Renal cortical epithelial cell (primary cell): ENCODE measurements at places on chromosomes 6 and 20. TPM values are rescaled to one million over a fixed set of nuclear protein-coding genes. Genes with fewer than 3 reads are reported as not detected.

DNA sequence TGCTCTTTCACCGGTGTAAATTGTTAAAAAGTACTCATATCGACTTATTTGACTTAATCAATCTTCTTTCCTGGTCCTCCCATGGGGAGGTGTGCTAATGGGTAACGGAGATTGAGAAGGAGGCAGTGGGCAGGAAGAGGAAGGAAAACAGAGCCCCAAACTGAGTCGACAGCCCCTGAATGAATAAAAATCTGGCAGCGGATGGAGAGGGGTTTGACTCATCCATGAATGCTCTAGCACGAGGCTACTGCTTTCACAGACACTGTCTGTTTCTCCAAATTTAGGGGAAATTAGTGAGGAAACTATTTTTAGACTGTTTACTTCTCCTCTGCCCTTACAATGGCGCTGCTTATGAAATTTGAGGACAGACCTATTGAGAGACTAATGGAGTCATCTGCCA is 142.2 kb upstream of the ATXN1 start:
- no peak for DNase-seq

DNA sequence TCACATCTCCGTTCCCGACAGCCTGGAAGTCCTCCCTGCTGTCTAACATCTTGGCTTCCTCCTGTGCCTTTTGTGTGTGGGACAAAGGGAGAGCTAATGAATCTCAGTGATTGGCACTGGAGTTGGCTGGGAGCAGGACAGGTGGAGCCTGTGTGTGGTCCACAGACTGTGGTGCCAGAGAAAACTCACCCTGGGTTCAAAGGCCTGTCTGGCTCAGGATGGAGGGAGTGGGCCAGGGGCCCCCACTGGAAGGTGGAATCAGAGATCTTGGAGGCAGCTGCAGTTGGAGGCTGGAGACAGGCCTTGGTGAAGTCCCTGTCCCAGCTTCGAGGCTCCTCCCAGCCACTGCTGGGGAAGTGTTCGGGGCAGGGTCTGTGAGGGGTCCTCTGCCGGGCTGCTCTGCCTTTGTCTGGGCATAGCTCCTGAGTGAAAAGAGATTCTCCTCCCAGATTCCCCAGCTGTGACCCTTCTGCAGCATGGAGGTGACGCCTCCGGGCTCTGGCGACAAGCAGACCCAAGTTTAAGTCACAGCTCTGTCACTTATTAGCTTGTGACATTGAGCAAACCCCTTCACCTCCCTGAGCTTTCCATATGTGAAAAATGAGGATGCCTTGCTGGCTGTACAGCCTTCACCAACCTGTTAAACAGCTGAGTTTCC is 13.9 kb upstream of the ITPR3 start:
- no peak for DNase-seq

GRCh38 chr6:98470821-98471220 is 363.6 kb upstream of the POU3F2 start:
- no peak for DNase-seq

DNA sequence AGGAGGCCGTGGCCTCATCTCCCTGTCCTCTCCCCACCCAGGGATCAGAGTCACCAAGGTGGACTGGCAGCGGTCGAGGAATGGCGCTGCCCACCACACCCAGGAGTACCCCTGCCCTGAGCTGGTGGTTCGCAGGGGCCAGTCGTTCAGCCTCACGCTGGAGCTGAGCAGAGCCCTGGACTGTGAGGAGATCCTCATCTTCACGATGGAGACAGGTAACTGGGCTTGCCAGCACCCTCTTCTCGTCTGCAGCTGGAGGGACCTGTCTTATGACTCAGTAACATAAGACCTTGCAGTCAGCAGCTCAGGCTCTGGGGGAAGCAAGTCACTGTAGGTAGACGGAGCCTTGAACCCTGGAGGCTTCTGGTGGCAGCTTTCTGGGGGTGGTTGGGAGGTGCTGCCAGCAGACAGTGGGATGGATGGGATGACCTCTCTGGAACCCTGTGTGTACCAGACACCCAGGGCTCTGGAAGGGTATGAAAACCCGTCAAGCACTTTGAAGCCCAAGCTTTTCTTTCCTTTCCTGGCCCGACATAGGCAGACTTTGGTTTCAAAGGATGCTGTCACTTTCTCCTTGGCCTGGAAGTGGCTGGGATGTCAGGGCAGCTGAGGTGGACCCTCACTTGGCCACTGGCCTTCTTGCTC is 13.8 kb downstream of the TGM6 start:
- no peak for DNase-seq

- DNase-seq = no peak
Measured at GRCh38 chr6:11645016-11645415, 107.5 kb downstream of the TMEM170B start.

DNA sequence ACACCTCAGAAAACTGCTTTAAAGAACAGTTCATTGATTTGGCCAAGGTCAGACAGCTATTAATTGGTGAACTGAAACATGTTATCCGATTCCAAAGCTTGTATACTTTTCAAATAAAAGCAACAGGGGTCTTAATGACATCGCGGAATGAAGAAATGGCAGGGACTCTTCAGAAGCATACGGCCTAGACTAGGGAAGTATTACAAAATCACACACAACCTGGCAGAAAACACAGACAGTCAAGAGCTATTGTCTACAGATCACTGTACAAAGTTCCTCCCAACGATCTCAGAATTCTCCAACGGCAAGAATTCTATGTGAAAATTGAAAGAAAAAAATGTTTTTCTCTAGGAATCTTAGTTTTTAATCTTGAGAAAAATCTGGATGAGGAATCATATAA is 105.5 kb downstream of the PTPRK start:
- no peak for DNase-seq

GRCh38 chr6:34546551-34547321 is 9.4 kb downstream of the SPDEF start:
- peak; percentile 49 for DNase-seq

GRCh38 chr6:35601331-35602132 is 87.2 kb downstream of the FKBP5 start:
- DNase-seq = peak; percentile 96

GRCh38 chr20:56625837-56626236 is 3.3 kb upstream of the TFAP2C start:
- no peak for DNase-seq

DNA sequence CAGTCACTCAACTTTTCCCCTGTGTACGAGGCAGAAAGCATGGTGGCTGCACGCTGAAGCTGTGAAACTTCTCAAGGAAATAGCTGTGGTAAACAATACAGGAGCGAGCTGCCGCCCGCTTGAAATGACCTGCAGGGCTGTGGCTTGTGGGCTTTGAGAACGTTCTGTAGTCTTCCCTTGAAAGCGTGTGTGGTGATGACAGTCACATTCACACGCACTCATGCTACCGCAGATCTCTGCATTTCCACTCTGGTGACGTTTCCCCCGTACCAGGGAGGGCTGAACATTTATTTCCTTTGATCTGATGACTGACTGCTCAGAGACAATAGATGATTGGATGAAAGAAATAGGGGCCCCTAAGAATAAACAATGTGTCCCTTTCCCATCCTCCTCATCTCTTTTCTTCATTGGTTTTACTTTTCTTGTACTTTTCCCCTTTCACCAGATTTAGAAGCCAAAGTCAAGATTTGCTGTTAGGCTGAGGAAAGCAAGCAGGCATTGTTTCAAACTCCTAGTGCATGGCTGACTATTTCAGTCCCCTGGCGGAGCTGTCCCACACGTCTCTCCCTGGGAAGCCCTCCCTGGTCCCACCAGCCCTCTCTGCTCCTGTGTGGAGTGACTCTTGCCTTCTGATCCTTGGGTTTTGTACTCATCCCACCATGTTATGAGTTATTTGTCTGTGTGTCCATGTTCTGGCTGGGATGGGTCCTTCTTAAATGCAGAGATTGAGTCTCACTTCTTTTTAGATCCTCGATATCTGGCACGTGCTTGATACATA is 3.9 kb downstream of the SYTL3 start:
- no peak for DNase-seq

DNA sequence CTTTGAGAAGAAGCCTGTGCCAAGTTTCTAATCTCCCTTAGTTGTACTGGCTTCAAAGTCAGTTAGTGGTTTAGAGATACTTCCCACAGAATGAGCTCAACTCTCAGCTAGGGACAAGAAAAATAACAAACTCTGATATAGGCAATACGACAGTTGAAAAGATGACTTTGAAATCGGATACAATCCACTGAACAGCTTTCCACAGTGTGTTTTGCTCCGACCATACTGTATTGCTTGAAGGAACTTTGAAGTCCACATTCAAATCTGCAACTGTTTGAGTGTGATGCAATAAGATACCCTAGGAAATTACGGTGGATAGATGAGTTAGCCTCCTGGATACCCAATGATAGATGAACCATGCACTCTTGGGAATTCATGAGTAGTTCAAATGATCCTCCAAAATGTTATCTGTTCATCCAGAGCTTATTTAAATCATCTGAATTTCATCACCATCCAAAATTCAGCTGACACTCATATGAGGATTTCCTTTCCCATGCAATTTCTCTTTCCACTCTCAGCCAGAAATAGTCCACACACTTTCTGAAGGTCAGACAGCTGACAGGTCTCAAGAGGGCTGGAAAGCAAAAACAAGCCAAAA is 443.8 kb downstream of the HAO1 start:
- peak; percentile 16 for DNase-seq

DNA sequence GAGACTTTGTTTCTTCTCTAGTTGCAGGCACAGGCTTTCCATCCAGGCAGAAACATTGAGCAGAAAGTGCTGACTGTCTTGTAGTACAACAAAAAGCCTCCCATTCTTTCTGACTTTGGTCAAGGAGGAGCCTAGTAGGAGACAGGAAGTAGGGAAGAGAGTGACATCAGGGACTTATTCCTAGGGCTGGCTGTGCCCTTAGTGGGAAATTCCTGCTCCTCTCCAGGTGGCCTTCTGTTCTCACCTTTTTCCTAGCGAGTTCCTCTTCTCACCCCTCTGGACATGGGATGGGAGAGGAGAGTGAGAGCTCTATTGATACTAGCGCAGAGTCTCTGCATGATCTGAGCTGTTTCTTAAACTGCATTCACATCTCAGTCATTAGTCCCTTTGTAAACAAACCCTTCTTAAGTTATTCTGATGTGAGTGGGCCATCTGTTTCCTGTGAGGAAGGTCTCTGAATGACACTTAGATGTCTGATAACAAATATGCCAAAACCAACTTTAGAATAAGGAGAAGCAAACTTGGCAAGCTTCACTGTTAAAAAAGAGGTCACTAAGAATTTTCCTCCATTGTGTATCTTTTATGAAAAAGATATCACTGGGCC is 455.0 kb downstream of the GJA1 start:
- no peak for DNase-seq

DNA sequence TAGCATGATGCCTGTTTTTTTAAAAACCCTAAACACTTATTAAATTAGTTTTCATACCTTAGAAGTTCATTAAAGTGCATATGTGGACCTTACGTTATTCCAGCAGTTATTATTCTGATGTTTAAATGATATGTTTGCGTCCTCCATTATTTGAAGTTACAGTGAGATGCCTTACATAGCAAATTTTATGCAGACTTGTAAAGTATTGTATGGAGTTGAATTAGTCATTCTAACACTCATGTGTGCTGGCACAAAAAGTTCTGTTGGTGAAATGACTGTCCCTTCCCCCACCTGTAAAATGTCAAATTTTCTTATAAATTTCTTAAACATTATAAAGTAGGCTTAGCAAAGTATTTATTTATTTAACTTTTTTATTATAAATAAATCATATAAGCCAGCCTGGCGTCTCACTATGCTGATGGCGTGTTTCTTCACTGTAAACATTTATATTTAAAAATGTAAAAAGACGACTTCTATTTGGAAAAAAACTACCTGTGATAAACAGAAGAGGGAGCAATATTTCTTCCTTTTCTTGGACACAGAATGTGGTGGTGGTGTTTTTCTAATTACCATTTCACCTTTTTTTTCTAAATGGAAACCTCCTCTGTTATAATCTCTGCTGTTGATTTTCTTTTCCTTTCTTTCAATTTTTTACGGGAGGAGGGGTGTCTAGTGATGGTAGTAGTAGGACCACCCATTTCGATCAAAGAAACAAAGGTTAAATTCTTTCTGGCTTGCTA is 155.4 kb downstream of the RFPL4B start:
- DNase-seq = peak; percentile 16

- DNase-seq = no peak
Measured at GRCh38 chr6:123598011-123598410, 38.7 kb downstream of the TRDN start.

- peak; percentile 9 for DNase-seq
Measured at GRCh38 chr20:1108437-1108920, 9.9 kb upstream of the PSMF1 start.

DNA sequence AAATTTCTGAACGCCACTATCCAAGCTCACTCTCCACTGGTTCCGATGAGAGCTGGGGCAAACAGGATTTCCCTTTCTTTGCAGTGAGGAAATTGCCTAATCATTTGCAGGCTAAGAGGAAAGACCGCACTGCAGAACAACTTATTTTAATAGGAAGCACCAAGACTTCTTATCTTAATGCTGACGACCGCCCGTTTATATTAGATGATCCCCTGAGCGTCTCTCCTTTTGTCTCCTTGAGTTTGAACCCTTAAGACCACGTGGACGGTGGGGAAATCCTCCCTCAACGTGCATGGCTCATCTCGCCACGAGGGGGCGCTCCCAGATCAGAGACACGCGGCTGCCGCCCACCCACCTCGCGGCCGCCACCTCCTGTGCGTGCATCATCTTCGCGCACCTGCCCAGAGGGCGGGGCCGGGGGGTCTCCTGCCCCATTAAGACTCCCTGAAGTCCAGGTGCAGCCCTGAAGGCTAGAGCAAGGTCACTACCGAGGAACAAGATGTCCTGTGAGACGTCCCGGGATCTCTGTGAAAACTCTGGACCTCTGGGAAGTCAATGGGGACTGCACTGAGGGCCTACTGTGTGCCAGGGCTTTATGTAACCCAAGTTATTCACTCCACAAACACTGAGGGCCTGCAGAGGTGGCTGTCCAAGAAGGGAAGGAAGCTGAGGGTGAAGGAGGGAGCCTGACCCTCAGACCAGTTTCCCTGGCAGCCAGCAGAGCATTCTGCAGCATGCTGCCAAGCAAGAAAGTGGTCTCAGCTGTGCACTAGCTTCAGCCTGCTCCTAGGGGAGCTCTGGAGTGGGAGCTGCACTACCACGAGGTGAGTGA is 28.1 kb downstream of the PDYN start:
- peak; percentile 36 for DNase-seq

DNA sequence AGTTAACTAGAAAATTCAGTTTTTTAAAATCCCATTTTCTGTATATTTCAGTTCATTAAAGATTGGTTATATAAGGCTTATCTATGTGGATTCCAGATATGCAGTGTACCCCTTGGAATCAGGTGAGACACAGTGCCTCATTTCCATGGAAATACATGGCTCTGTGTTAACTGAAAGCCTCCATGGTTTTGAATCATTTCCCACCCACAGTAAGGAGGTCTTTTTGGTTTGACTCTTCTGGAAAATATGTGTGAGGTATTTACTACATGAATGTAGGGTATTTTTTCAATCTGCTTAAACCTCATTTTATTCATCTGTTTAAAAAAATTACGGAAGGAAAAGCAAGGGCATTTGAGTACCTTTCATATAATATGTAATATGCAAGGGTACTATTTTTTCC is 25.5 kb downstream of the RNF144B start:
- DNase-seq = no peak

- DNase-seq = no peak
Measured at GRCh38 chr6:10271982-10272381, 142.9 kb downstream of the TFAP2A start.

GRCh38 chr6:113909224-113909856 is 52.2 kb downstream of the MARCKS start:
- DNase-seq = peak; percentile 54

The MLIP gene
- 0.15 TPM in 1 of 2 replicates, not detected in the other for total RNA-seq

The RALY gene
- total RNA-seq = 61.6 and 68.9 TPM in 2 replicates

The PBOV1 gene
- total RNA-seq = not detected in 2 replicates

The GCNT2 gene
- total RNA-seq = 27.8 and 59.4 TPM in 2 replicates

The PNLDC1 gene
- not detected in 2 replicates for total RNA-seq
